ENCODE measurements at places on chromosomes 3 and 15. TPM values are rescaled to one million over a fixed set of nuclear protein-coding genes. Genes with fewer than 3 reads are reported as not detected.

The TWF2 gene
- total RNA-seq = 65.9 TPM

The ZNF80 gene
- total RNA-seq = not detected

The SEMA3F gene
- 36.7 TPM for total RNA-seq

- no peaks in the 10 kb centered on the region for H3K27me3 ChIP-seq
- peaks cover 2% of the 10 kb centered on the region for H3K36me3 ChIP-seq
- no peak for DNase-seq
Measured at GRCh38 chr15:29935296-29936004, 113.2 kb upstream of the TJP1 start.

- H3K36me3 ChIP-seq = peaks cover 5% of the 10 kb centered on the region
- H3K4me3 ChIP-seq = no peak overlapping the region
- no peaks in the 10 kb centered on the region for H3K4me1 ChIP-seq
- no peak overlapping the region for H3K27ac ChIP-seq
- no peak for DNase-seq
Measured at GRCh38 chr3:31027914-31028313, 133.5 kb upstream of the GADL1 start.

- H3K4me3 ChIP-seq = peak overlapping the region; percentile 74
- H3K4me1 ChIP-seq = peaks cover 30% of the 10 kb centered on the region
Measured at GRCh38 chr15:72272997-72273352, 621 bp upstream of the PARP6 start.

The CRYGS gene
- total RNA-seq = 2.8 TPM

The GABRA5 gene
- not detected for total RNA-seq

The SLC9C1 gene
- not detected for total RNA-seq

DNA sequence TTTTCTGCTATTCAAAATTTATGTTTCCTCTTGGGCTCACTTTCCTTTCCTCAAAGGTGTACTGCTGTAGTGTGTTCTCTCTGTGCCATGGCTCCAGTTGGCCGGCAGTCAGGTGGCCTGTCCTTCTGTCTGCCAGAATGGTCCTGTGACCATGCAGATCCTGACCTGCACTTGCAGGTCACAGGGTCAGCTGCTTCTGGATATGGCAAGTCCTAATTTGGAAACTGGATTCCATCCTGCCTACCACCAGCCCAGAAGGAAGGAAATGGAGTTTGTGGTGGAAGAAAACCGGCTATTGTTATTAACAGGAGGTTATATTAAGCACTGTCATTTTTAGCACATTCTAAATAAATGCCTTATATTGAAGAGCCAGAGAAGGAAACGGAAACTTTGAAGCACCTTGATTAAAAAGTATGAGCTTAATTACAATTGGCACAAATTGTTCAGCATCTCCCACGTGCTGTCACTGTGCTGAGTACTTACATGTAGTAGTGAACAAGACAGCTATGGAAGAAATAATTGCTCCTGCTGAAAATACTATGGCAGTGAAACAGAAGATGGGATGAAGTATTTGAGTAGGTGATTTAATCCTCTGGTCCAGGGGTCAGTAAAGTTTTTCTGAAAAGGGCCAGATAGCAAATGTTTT, 362.8 kb downstream of the PTPRG start:
- no peak overlapping the region for H3K4me3 ChIP-seq
- H3K4me1 ChIP-seq = peaks cover 43% of the 10 kb centered on the region
- H3K27ac ChIP-seq = no peak overlapping the region
- no peak for DNase-seq

The GP9 gene
- not detected for total RNA-seq

GRCh38 chr3:102125994-102126368, 276.7 kb downstream of the NFKBIZ start:
- H3K4me3 ChIP-seq = no peak overlapping the region
- peaks cover 37% of the 10 kb centered on the region for H3K4me1 ChIP-seq
- no peak for DNase-seq
- no peaks in the 10 kb centered on the region for H3K27me3 ChIP-seq
- no peak overlapping the region for H3K27ac ChIP-seq

DNA sequence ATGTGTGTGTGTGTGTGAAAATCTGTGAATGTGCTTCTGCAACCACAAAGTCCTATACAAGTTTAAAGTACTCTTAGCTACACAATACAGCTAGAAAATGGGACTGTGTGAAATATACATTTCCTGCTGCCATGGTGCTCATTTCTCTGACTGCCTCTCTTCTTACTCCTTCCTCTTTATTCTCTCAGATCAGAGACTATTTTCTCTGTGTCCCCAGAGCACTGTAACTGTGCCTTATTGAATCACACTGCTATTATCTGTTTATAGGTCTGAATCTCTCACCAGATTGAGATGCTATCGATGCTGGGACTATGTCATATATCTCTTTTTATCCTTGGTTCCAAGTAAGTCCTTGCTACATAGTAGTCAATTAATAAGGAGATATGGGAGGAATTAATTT, 217.9 kb upstream of the SLCO3A1 start:
- no peak overlapping the region for H3K27ac ChIP-seq
- H3K4me3 ChIP-seq = no peak overlapping the region
- no peak for DNase-seq
- H3K4me1 ChIP-seq = no peaks in the 10 kb centered on the region
- H3K36me3 ChIP-seq = no peaks in the 10 kb centered on the region

The PLSCR1 gene
- total RNA-seq = 34.6 TPM

DNA sequence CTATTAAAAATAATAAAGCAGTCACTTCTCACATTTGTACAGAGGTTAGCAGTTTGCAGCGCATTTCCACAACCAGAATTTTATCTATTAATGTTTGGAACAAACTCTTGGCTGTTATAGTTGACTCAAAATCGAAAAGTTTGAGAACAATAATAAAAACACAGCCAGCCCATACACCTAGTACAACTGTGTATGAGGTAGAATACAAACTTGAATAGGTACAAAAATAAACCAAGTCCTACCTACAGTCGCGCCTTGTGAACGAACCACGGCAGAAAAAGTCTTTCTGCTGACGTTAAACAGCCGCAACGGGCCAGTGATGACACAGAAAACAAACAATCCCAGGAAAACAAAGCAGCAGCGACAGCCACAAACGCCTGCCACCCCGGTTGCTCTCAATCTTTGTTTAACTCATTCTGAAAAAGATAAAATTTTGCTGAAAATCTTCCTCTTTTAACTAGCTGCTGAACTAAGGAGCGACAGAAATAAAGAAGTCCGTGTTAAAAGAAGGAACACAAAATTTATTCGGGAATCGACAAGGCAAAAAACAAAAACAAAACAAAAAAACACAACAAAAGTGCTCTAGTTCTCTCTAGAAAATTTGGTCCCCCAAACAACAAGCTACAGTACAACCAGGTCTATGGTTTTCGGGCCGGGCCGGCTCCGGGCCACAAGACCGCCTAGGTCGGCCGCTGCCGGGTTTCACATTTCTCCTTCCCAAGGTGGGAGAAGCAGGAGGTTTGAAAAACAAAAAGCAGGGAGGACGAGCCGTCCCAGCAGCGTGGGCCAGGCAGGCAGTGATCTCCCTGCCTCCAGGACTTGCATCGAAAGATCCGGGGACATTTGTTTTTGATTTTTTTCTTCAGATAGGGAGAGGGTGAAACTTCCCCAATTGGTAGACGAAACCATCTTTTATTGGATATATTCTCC, 2.9 kb downstream of the FOXL2 start:
- peaks cover 83% of the 10 kb centered on the region for H3K27me3 ChIP-seq
- H3K4me1 ChIP-seq = peaks cover 11% of the 10 kb centered on the region
- no peak overlapping the region for H3K27ac ChIP-seq
- no peak overlapping the region for H3K4me3 ChIP-seq
- no peak for DNase-seq
- peaks cover 5% of the 10 kb centered on the region for H3K36me3 ChIP-seq

- no peak overlapping the region for H3K27ac ChIP-seq
- H3K4me1 ChIP-seq = peaks cover 3% of the 10 kb centered on the region
- no peak for DNase-seq
- H3K27me3 ChIP-seq = no peaks in the 10 kb centered on the region
- no peaks in the 10 kb centered on the region for H3K36me3 ChIP-seq
Measured at GRCh38 chr3:111332488-111333080, 209.4 kb upstream of the CD96 start.

The OIP5 gene
- total RNA-seq = 1.8 TPM

GRCh38 chr15:48501208-48501607, 144.3 kb downstream of the FBN1 start:
- no peak overlapping the region for H3K4me3 ChIP-seq
- peaks cover 72% of the 10 kb centered on the region for H3K36me3 ChIP-seq
- H3K27me3 ChIP-seq = no peaks in the 10 kb centered on the region
- no peak overlapping the region for H3K27ac ChIP-seq
- DNase-seq = no peak

The PARP15 gene
- total RNA-seq = not detected

- peaks cover 4% of the 10 kb centered on the region for H3K4me1 ChIP-seq
- no peak for DNase-seq
- H3K27me3 ChIP-seq = no peaks in the 10 kb centered on the region
- H3K36me3 ChIP-seq = peaks cover 1% of the 10 kb centered on the region
- H3K4me3 ChIP-seq = no peak overlapping the region
Measured at GRCh38 chr15:38389924-38390542, 63.9 kb upstream of the FAM98B start.

DNA sequence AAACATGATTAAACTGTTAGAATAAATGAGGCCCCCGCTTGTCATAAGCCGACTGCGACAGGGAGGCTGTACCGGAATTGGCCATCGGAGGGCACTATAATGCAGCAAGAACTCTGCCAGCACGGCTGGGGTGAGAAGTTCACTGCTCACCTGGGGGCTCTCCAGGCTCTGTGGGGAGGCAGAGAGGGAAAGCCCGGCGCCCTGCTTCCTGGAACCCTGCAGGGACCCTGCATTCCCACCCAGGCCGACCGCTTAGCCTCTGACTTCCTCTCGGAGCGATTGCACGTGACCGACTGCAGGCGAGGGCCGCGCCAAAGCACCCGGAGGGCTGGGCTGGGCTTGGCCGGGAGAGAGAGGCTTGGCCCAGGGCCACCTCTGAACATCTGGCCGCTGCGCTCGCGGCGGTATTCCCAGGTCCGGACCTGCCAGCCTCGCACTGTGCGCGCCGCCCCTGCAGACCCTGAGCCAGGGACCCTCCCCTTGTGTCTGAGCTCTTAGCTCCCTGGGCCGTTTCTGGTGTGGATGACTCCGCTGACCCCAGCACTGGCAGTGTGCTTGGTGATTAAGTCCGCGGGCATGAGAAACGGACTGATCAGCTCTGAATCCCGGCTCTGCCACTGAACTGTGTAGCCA, 26.2 kb downstream of the DRD3 start:
- H3K36me3 ChIP-seq = no peaks in the 10 kb centered on the region
- H3K4me3 ChIP-seq = peak overlapping the region; percentile 66
- peaks cover 13% of the 10 kb centered on the region for H3K4me1 ChIP-seq
- peaks cover 42% of the 10 kb centered on the region for H3K27me3 ChIP-seq
- peak; percentile 90 for DNase-seq

DNA sequence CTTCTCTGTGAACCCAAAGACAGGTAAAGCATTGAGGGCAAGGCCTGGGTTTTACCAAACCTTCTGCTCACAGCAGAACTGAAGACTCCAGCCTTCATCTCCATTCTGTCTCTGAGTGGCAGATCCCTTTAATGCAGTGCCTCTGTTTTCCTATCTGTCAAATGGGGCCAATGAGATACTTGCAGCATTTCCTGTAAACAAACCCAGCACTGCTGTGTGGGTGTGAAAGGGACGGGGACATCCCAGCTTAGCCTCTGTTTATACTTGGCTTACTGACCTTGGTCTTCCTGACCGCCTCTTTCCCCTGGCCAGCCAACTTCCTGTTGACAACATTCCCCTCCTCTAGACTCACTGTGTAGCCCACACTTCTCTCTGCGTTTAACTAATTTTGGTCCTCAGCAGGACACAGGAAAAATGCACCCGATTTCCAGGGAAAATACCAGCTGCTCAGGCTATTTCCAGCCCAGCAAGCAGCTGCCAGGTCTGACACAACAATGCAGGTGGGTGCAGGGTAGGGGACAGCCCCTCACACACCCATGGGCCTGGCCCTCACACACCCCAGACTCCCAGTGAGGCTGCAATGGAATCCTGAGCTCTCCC, 105.9 kb upstream of the HERC1 start:
- no peaks in the 10 kb centered on the region for H3K27me3 ChIP-seq
- DNase-seq = no peak
- H3K4me1 ChIP-seq = peaks cover 28% of the 10 kb centered on the region

DNA sequence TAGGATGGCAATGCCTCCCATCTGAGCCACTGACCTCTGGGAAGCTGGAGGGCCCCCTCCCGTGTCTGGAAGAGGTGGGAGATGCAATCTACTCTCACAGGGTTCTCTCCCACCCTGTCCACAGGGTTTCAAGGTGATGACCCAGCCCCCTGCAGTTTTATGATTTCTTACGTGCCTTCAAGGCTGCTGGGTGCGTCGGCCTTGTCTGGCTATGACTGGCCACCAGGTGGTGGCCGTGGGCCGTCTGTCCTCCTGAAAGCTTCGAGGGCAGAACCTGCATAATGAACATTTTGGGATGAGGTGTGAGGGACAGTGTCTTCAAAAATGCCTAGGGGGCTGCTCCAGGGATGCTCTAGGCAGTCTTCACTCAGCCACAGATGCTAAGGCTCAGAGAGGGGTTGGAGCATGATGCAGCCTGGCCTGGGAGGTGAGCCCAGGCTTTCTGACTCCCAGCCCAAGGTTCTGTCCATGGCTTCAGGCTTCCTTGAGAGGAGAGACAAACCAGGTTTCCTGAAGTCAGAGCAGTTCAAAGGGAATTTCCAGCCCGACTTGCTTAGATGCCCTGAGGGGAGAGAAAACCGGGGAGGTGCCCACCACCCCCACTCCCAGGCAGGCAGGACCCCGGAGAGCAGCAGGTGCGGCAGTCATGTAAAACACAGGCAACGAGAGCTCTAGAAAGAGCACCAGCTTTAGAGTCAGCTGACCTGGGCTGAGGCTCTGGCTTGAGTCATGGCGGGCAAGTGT, 18.7 kb downstream of the ISG20 start:
- H3K27me3 ChIP-seq = no peaks in the 10 kb centered on the region
- H3K4me1 ChIP-seq = peaks cover 53% of the 10 kb centered on the region
- no peak for DNase-seq
- no peaks in the 10 kb centered on the region for H3K36me3 ChIP-seq
- no peak overlapping the region for H3K4me3 ChIP-seq

DNA sequence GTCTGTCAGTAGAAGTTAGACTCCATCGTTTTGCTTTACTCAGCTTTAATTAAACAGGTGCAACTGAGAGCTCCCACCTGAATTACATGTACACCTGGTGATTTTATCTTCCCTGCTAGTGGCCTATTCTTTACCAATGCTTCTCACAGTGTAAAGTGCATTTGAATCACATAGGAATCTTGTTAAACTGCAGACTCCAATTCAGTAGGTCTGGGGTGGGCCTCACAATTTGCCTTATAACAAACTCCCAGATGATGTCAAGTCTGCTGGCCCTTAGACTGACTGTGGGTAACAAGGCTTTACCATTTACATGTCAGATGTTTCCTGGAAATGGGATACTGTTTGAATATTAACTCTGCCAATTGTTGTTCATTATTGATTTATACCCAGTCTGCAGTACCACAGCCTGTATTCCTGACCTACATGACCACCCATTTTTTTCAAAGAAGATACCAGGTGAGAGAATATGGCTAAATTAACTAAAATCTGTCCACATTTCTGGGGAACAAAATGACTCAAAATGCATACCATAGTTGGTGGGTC, 37.2 kb downstream of the CMSS1 start:
- H3K4me1 ChIP-seq = peaks cover 75% of the 10 kb centered on the region
- DNase-seq = no peak
- H3K36me3 ChIP-seq = peaks cover 21% of the 10 kb centered on the region
- H3K4me3 ChIP-seq = no peak overlapping the region

The DNAH1 gene
- 9.4 TPM for total RNA-seq

- H3K27me3 ChIP-seq = no peaks in the 10 kb centered on the region
- H3K27ac ChIP-seq = no peak overlapping the region
- peaks cover 15% of the 10 kb centered on the region for H3K4me1 ChIP-seq
- no peak for DNase-seq
Measured at GRCh38 chr15:29018995-29019976, 133.5 kb downstream of the APBA2 start.

All from chondrocyte (in vitro differentiated cells).